ENCODE measurements at places on chromosomes 3 and 15. TPM values are rescaled to one million over a fixed set of nuclear protein-coding genes. Genes with fewer than 3 reads are reported as not detected.

PIF1 gene
- polyA plus RNA-seq, result 0.69 TPM

GRCh38 chr3:16824081-16824696 lies 60.6 kb upstream of the PLCL2 start:
- DNase-seq, result no peak

IL16 gene
- 6.6 TPM for polyA plus RNA-seq

DNA sequence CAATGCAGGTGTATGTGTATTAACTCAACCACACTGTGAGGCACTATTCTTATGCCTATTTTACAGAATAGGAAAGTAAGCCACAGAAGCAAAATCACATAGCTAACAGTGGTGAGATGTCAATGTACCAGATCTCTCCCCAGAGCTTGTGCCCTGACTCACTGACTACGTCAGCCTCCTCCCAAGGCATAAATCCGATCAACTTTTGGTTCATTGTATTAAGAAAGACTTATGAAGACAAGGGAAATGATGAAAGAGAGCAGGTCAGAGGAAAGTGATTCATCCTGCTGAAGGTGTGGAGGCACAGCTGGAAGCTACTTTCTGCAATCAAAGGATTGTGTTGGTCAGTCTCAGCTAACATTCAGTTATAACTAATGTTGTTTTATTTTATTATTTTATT lies 33.0 kb upstream of the SV2B start:
- no peak for DNase-seq

DNA sequence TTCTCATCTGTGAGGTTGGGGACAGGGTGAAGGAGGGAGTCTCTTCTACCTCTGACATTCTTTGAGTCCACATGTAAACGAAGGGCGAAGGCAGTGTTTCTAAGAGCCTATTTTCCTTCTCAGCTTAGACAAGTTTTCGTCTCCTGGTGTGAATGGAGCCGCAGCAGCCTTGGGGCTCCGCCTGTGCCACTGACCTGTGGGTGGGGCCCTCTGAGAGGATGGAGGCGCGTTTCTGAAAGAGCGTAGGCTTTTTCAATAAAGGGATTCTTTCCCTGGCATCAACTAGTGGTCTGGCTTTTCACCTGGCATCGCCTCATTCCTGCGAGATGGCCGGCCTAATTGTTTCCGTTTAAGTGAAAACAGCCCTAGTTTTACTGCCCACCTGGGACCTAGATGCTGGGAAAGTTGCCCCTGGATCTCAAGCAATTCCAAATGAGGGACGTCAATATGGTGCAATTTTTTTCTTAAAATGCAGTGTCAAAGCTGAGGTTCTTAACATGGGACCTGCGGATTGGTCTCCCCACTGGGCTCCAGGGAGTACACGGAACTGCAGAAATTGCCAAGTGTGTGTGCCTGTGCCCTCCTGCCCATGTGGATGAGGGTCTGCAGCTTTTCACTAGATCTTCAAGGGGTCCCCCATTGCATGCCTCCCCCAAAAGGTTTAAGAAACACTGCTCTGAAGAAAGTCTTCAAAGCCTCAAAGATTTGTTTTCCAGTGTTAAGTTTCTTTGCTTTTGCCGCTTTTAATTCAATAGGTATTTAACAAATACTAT lies 958 bp downstream of the GLDN start:
- DNase-seq, result no peak

GRCh38 chr3:157027861-157028745 lies 131.8 kb downstream of the CCNL1 start:
- no peak for DNase-seq

GRCh38 chr3:142934887-142935269 lies 28.6 kb downstream of the PAQR9 start:
- no peak for DNase-seq

DNA sequence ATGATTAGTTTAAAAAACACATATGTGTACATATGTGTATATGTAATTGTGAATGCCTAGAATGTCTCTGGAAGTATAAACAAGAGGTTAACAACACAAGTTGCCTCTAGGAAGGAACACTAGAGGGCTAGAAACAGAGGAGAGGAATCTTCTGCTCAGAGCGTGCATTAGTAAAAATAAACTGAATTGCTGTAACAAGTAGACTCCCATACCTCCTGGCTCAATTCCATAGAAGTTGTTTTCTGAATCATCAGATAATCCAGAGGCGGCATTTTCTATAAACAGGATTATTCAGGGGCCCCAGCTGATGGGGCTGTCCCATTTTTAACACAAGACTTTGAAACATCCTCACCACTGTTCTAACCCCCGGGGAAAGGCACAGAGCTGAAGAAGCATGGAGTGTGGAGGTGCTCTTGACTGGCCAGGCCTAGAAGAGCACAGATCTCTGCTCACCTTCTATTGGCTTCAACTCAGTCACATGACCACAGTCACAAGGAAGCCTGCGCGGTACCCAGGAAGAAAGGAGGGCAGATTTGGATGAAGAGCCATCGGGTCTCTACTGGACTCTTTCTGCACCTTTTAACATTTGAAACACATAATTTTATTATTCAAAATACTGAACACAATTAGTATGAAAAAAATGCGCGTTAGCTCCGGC lies 145.7 kb downstream of the TLE3 start:
- no peak for DNase-seq

DNA sequence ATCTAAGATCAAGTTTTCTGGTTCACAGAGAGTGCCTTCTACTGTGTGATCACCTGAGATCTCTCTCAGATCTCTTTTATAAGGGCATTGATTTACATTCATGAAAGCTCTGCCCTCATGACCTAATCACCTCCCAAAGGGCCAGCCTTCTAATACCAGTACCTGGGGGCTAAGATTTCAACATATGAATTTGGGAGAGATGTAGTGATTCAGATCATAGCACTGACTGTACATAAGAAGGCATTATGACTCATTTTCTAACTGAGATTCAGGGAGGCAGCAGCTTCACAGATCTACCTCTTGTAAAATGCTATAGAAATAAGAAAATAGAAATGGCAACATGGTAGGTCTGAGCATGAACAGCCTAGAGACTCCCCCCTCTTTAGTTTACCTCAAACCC lies 39.6 kb downstream of the VGLL3 start:
- DNase-seq, result no peak

DNA sequence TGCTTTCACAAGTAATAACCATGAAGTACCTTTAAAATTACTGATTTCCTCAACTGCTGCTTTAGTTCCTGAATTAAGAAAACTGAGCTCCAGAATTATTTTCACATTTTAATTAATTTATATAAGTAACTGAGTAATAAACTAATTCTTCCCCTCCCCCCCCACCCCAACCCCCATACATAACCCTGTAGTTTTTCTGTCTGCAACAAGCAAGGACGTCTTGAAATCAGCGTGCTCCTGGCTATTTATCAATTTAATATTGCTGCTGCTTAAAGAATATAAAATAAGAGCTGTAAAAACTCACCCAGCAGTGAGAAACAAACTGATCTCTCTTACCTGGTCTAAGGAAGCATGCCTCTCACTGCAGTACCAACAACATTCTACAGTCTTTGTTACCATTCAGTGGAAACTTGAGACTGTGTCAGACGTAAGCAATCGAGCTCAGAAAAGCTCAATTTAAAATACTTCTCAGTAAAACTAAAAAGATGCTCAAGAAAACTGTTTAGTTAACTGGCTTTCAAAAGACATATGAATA lies 121.0 kb downstream of the TFDP2 start:
- DNase-seq, result no peak

- DNase-seq, result peak; percentile 93
Measured at GRCh38 chr15:66803182-66803729, 101.2 kb downstream of the SMAD6 start.

DNA sequence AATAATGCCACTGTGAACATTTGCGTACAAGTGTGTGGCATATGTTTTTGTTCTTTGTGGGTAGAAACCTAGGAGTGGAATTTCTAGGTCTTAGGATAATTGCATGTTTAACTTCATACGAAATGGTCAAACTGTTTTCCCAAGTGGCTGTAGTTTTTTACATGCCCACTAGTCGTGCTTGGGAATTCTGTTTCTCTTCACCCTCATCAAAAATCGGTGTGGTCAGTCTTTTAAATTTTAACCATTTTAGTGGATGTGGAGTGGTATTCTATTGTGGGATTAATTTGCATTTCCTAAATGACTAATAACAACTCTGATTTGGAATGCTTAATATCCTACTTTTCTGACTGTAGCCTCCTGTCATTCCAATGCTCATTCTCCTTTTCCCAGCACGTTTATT lies 27.6 kb downstream of the ZFAND6 start:
- DNase-seq, result no peak

DNA sequence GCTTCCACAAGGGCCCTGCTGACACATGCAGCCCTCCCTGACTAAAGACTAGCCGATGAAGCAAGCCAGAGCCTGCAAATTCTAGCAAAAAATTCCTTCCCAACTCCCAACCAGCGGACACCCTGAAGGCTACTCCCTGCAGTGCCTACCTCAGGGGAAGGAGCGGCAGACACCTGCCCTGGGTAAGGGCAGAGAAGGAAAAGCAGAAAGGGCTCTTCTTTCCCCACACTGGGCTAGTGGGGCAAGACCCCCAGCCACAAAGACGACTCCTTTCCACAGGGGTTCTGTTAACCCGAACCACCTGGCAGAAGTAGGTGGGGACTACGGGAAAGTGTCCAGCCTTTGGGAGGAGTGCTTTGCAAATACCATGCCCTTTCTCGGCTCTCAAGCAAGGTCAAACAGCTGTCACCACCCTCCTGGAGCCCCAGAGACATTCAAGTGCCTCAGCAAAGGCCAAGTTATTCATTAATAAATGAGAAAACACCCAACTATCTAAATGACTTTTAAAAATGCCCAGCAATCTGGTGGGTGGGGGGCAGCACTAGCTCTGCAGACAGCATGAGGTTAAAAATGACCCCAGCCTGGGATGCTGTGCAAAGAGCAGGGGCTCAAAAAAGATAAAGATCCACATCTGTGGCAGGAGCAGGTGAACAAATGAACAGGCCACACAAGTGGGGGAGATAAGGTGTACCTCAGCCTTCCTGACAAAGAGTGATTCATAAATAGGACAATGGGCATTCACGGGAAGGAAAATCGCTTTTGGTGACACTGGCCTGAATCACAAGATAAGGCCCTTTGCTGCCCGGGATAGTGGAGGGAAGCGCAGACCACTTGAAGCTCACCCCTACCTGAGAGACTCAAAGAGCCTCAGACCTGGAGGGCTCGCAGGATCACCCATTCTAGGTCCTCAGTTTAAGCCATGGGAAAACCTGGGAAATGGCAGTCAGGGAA lies 33.0 kb downstream of the CCDC12 start:
- no peak for DNase-seq

- DNase-seq, result no peak
Measured at GRCh38 chr3:100456745-100457144, 35.7 kb upstream of the TMEM45A start.

- peak; percentile 42 for DNase-seq
Measured at GRCh38 chr3:161851941-161852566, 355.4 kb downstream of the OTOL1 start.

DNA sequence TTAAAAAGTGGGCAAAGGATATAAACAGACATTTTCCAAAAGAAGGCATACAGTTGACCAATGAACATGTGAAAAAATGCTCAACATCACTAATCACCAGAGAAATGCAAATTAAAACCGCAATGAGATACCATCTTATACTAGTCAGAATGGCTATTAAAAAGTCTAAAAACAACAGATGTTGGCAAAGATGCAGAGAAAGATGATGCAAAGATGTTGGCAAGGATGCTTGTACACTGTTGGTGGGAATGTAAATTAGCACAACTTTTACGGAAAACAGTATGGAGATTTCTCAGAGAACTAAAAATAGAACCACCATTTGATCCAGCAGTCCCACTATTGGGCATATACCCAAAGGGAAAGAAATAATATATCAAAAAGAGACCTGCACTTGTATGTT lies 53.5 kb downstream of the TLNRD1 start:
- no peak for DNase-seq

CSPG5 gene
- 1.0 TPM for polyA plus RNA-seq

DNA sequence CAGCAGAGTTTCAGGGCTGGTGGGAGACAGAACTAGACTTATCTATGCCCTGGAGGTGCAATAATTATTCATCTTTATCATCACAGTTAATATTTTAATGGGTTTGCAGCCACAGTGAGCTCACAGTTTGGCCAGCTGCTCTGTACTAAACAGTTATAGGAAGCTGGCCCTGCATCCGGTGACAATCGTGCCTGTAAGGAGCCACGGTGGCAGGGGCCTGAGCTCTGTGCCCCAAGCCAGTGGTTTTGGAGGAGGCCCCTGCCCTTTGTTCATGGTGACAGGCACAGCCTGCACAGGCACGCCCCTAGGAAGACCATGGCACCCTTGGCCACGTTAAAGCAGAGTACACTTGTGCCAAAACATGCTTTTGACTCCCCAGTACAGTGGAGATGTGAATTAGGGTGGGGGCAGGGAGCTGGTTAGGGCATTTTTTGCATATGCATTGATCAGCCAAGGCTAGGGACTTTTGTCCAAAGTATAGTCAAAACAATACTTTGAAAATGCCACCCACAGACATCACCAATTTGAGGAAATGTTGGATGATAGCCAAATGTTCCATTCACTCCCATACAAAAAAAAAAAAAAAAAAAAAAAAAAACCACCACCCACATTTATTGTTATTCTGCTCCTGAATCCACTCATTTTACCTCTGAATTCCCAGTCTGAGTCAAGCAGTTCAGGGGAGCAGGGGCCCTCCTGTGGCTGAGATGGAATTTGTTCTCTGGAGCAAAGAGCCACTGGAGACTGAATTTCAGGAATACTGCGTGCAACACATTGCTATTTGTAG lies 3.4 kb upstream of the RFTN1 start:
- DNase-seq, result no peak

- DNase-seq, result no peak
Measured at GRCh38 chr15:78040653-78041244, 36.8 kb downstream of the TBC1D2B start.

- no peak for DNase-seq
Measured at GRCh38 chr15:27587810-27588209, 511.3 kb downstream of the OCA2 start.

DNA sequence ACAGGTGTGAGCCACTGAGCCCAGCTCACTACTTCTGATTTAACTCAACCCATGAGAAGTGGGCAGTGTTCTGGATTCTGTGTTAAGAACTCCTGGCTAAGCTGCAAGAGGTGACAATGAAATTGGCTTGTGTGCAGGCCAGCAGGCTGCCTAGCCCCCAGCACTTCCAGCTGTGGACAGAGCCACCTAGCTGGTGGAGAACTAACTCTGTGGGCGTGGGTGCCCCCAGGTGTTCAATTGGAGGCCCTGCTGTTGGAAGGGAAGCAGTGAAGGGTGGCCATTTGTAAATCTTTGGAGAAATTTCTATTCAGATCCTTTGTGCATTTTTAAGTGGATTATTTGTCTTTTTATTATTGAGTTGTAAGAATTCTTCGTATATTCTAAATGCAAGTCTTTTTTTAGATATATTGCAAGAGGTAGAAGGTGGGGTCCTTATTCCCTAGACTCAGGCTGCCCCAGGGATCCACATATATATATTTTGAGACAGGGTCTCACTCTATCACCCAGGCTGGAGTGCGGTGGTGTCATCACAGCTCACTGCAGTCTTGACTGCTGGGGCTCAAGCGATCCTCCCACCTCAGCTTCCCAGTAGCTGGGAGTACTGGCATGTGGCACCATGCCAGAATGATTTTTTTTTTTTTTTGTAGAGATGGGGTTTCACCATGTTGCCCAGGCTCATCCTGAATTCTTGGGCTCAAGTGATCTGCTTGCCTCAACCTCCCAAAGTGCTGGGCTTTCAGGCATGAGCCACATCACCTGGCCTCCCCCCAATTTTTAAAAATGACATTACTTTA lies 7.2 kb upstream of the SCAMP5 start:
- DNase-seq, result no peak

Measured in sigmoid colon (tissue), 7 donors.